ENCODE measurements at places on chromosomes 2 and 18. TPM values are rescaled to one million over a fixed set of nuclear protein-coding genes. Genes with fewer than 3 reads are reported as not detected.
A peak's percentile ranks its signal among the peaks of the same experiment; 100 is the strongest.

Gene REG3G
- not detected for total RNA-seq

GRCh38 chr2:205270689-205271088 is 411.6 kb upstream of the NRP2 start:
- no peaks in the 10 kb centered on the region for H3K36me3 ChIP-seq
- no peaks in the 10 kb centered on the region for H3K4me1 ChIP-seq
- H3K4me3 ChIP-seq: no peak overlapping the region
- peak; percentile 28 for DNase-seq

Gene NT5DC4
- 2.7 TPM for total RNA-seq

DNA sequence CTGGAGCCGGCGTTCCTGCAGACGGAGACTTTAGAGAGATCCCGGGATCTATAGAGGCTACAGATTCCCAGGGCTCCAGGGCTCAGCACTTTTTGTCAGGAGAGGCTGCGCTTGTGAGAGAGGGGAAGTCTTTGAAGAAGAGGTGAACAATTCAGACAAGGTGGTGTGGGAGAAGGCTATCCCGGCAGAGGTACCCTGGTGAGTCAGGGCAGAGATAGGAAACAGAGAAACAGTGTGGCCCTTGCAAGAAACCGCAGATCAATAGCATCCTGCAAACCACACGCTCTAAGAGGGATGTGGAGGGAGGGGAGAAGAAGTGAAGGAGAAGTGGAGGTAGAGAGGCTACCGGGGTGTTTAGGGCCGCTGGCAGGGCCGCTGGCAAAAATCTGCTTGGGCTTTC is 160.5 kb upstream of the APCDD1 start:
- no peaks in the 10 kb centered on the region for H3K27me3 ChIP-seq
- no peak overlapping the region for H3K4me3 ChIP-seq
- H3K36me3 ChIP-seq: no peaks in the 10 kb centered on the region
- no peak overlapping the region for H3K27ac ChIP-seq

- H3K4me1 ChIP-seq: peaks cover 11% of the 10 kb centered on the region
- no peaks in the 10 kb centered on the region for H3K36me3 ChIP-seq
- H3K27ac ChIP-seq: no peak overlapping the region
- DNase-seq: no peak
Measured at GRCh38 chr2:99940963-99941362, 201.4 kb downstream of the AFF3 start.

GRCh38 chr2:235697041-235697440 is 203.2 kb downstream of the AGAP1 start:
- DNase-seq: no peak
- no peak overlapping the region for H3K27ac ChIP-seq
- no peaks in the 10 kb centered on the region for H3K27me3 ChIP-seq
- H3K36me3 ChIP-seq: no peaks in the 10 kb centered on the region
- H3K4me1 ChIP-seq: no peaks in the 10 kb centered on the region

GRCh38 chr2:171741189-171741588 is 53.9 kb downstream of the DYNC1I2 start:
- H3K36me3 ChIP-seq: no peaks in the 10 kb centered on the region
- no peak overlapping the region for H3K4me3 ChIP-seq
- H3K27ac ChIP-seq: no peak overlapping the region
- no peak for DNase-seq
- no peaks in the 10 kb centered on the region for H3K4me1 ChIP-seq
- H3K27me3 ChIP-seq: no peaks in the 10 kb centered on the region

Gene DNAJC5G
- total RNA-seq: not detected

GRCh38 chr2:201513271-201513670 is 61.7 kb downstream of the STRADB start:
- no peak overlapping the region for H3K4me3 ChIP-seq
- H3K27me3 ChIP-seq: no peaks in the 10 kb centered on the region
- no peaks in the 10 kb centered on the region for H3K4me1 ChIP-seq
- no peak overlapping the region for H3K27ac ChIP-seq
- no peak for DNase-seq
- no peaks in the 10 kb centered on the region for H3K36me3 ChIP-seq

- no peaks in the 10 kb centered on the region for H3K36me3 ChIP-seq
- no peak overlapping the region for H3K4me3 ChIP-seq
- H3K27ac ChIP-seq: no peak overlapping the region
- H3K4me1 ChIP-seq: no peaks in the 10 kb centered on the region
- no peaks in the 10 kb centered on the region for H3K27me3 ChIP-seq
Measured at GRCh38 chr2:26580151-26580550, 61.0 kb downstream of the CIB4 start.

DNA sequence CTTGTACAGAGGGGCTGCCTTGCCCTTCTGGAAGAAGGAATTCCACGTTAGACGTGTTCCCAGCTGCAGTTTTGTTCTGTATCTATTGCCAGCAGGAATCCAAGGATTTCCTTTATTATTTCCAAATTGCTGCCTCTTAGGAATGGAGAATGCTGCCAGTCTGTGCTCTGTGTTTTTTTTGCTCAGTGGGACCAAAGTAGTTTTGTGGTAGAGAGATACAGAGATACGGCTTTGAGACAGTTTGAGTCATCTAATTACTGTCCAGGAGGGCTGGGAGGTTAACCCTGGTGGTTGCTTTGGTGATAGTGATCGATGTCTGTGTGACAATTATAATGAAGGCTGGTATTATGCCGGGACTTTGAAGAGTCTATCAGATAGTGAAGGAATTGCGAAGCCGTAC is 26.3 kb downstream of the ASAP2 start:
- H3K27ac ChIP-seq: no peak overlapping the region
- no peaks in the 10 kb centered on the region for H3K36me3 ChIP-seq
- peaks cover 49% of the 10 kb centered on the region for H3K4me1 ChIP-seq
- DNase-seq: no peak
- no peaks in the 10 kb centered on the region for H3K27me3 ChIP-seq
- no peak overlapping the region for H3K4me3 ChIP-seq

- no peaks in the 10 kb centered on the region for H3K27me3 ChIP-seq
- H3K36me3 ChIP-seq: no peaks in the 10 kb centered on the region
- no peak overlapping the region for H3K27ac ChIP-seq
- no peak overlapping the region for H3K4me3 ChIP-seq
- H3K4me1 ChIP-seq: no peaks in the 10 kb centered on the region
Measured at GRCh38 chr18:75582406-75582821, 154.9 kb upstream of the SMIM21 start.

Gene EEF1B2
- total RNA-seq: 455 TPM

DNA sequence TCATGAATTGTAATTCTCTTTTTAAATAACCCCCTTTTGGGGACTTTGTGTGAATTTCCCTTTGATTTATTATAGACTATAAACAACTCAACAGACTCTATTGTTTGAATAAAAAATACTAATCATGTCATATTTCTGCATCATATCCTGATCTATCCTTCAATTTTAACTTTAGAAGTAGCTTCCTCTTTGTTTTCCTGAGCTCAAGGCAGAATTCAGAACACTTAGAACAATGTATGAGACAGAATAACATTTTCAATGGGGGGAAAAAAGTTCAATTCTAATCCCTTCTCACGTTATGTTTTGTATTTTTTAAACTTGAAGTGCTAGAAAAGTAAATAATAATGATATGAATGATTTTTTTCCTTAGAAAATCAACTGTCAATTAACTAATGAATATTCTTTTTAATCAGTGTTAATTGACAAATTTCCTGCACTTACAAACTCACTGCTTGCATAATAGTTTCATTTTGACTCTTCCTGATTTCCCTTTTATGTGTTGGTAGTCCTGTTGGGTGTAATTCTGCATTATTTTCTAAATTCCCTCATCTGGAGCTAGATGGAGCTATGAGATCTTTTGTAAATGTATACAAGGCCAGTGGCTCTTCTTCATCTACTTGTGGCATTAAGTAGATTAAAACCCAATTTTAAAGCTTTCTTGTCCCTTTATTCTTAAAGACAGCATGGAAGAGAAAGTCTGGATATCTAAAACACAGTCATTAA is 326.1 kb downstream of the PARD3B start:
- H3K27me3 ChIP-seq: no peaks in the 10 kb centered on the region
- no peaks in the 10 kb centered on the region for H3K36me3 ChIP-seq
- H3K4me3 ChIP-seq: no peak overlapping the region
- peak; percentile 45 for DNase-seq

DNA sequence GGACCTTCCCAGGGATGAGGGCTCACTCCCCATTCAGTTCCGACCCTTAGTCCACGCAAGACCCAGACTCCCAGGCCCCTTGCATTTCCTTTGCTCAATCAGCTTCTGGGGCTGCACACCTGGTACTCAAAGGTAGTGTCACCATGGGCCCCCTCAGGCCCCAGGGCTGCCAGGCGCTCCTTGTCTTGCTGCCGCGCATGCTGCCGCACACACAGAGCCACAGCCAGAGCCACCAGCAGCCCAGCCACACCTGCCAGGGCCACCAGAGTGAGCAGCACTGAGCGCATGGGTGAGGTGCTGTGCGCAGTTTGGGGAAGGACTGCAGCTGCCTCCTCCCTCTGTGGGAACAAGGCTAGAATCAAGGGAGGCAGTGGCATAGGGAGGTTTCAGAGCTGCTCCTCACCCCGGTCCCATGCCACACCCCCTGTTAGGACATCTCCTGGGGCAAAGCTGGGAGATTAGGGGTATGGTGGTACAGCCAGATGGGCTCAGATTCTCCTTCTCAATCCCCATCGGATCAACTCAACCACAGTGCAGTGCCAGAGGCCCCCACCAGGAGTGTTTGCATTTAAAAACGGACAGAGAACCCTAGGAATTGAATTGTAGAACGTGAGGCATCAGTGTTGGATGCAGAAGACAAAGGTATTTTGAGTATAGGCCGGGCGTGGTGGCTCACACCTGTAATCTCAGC is 11.3 kb downstream of the PTPRN start:
- H3K4me1 ChIP-seq: no peaks in the 10 kb centered on the region
- H3K36me3 ChIP-seq: no peaks in the 10 kb centered on the region
- no peak for DNase-seq
- no peak overlapping the region for H3K4me3 ChIP-seq
- no peak overlapping the region for H3K27ac ChIP-seq
- H3K27me3 ChIP-seq: peaks cover 27% of the 10 kb centered on the region

- H3K4me3 ChIP-seq: no peak overlapping the region
- no peak for DNase-seq
- H3K27ac ChIP-seq: no peak overlapping the region
- H3K4me1 ChIP-seq: no peaks in the 10 kb centered on the region
- H3K36me3 ChIP-seq: no peaks in the 10 kb centered on the region
- H3K27me3 ChIP-seq: no peaks in the 10 kb centered on the region
Measured at GRCh38 chr2:192137451-192137850, 57.3 kb downstream of the TMEFF2 start.

Gene LYG2
- not detected for total RNA-seq

GRCh38 chr2:6368281-6368680 is 497.4 kb downstream of the CMPK2 start:
- no peaks in the 10 kb centered on the region for H3K27me3 ChIP-seq
- H3K4me1 ChIP-seq: peaks cover 9% of the 10 kb centered on the region
- H3K27ac ChIP-seq: peak overlapping the region; percentile 56
- DNase-seq: peak; percentile 41
- no peaks in the 10 kb centered on the region for H3K36me3 ChIP-seq

DNA sequence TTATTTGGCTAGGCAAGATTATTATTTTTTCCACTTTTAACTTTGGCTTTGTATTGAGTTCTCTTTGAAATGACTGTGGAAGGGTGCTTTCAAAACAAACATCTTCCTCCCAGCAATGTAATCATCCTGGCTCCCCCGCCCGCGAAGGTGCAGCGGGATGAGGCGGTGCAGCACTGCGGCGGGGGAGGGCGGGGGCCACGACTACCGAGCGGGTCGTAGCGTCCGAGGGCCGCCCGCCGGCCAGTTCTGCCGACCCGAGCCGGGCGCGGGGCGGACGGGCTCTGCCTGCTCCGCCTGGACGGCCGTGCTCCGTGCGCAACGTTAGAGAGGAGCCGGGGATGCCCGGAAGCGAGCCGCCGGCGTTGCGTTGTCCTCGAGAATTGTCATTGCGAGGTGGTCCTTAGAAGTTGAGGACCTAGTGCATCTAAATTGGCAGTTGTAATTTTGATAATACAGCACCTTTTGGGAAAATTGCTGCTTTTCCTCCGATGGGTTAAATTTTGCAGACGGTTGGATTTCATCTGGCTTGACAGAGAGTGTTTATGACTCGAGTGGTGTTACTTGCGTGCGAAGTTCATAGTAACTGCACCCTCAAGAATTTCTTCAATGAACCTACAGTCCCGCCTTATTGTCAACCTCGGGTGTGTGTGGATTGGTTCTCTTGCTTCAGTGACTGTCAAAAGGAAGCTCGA is 1.1 kb downstream of the EPC2 start:
- no peaks in the 10 kb centered on the region for H3K27me3 ChIP-seq
- peak; percentile 82 for DNase-seq
- peak overlapping the region; percentile 93 for H3K27ac ChIP-seq
- no peaks in the 10 kb centered on the region for H3K36me3 ChIP-seq
- no peaks in the 10 kb centered on the region for H3K4me1 ChIP-seq
- H3K4me3 ChIP-seq: peak overlapping the region; percentile 79

GRCh38 chr2:216108310-216108966 is 710 bp upstream of the XRCC5 start:
- peak overlapping the region; percentile 13 for H3K4me3 ChIP-seq
- H3K27me3 ChIP-seq: no peaks in the 10 kb centered on the region
- H3K27ac ChIP-seq: peak overlapping the region; percentile 50
- peak; percentile 30 for DNase-seq

DNA sequence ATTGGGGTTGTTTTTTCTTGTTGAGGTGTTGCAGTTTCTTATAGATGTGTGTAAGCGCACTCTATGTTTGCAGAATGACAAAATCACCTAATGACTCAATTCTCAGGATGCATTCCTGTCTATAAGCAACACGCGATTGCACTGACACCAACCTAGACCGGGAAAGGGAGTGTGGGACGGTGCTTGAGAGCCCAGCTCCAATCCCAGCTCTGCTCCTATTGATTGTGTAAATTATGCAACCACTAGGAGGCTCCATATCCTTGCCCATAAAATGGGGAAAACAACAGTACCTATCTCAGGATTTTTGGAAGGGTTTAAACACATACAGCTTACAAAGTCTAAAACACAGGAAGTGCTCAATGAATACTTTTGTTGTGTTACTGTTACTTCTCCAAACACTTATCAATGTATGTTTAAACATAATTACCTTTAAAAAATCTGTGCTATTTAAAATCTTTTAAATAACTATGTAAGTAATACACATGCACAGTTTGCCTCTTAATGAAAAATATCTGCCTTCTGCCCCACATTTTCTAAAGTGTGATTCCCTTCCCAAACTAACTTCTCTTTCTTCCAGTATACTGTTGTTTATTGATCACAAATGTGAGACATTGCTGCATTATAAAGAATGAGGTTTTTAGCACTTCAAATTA is 132.5 kb downstream of the SPHKAP start:
- no peak overlapping the region for H3K4me3 ChIP-seq
- DNase-seq: peak; percentile 81
- no peaks in the 10 kb centered on the region for H3K36me3 ChIP-seq
- H3K4me1 ChIP-seq: no peaks in the 10 kb centered on the region
- H3K27me3 ChIP-seq: no peaks in the 10 kb centered on the region

DNA sequence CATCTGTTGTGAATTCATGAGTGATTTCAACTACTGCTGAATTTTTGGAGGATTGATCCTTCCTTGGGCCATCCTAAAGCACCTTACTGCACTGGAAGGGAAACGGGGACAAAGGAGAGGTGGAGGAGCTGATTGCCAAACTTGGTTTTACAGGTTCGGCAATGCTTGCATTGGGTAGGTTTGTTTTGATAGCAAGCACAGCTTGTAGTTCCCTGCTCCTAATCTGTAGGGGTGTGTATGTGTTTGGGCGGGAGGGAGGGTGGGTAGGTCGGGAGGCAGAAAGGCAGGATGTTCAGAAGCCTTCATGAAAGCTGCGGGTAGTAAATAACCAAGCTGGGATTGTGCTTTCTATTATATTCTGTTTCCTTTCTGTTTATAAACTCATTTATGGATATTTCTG is 24.6 kb downstream of the PHLPP1 start:
- DNase-seq: no peak
- no peaks in the 10 kb centered on the region for H3K27me3 ChIP-seq
- H3K4me3 ChIP-seq: no peak overlapping the region
- peak overlapping the region; percentile 79 for H3K27ac ChIP-seq
- no peaks in the 10 kb centered on the region for H3K36me3 ChIP-seq

Gene CNDP1
- not detected for total RNA-seq
